GM18507 (cell line): ENCODE measurements at places on chromosomes 2 and 18.

GRCh38 chr2:181440919-181441318, 16.3 kb upstream of the ITGA4 start:
- no peak for DNase-seq

DNA sequence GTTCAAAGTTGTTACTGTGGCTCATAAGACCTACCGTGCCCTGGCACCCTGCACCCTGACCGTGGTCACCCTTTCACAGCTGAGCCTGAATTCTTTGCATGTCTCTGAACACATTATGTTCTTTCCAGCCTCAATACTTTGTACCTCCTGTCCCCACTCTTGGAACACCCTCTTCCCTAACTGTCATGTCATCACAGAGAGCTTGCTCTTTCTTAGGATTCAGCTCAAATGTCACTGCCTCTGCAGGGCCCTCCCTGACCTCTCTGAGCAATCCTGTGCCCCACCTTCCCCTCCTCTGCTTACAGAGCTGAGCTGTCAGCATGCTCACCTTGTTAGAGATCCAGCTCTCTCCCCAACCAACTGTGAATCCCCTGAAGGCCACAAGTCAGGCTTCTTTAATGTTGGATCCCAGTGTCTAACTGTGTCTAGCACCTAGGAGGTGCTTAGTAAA, 15.0 kb downstream of the PRKAG3 start:
- DNase-seq: no peak

DNA sequence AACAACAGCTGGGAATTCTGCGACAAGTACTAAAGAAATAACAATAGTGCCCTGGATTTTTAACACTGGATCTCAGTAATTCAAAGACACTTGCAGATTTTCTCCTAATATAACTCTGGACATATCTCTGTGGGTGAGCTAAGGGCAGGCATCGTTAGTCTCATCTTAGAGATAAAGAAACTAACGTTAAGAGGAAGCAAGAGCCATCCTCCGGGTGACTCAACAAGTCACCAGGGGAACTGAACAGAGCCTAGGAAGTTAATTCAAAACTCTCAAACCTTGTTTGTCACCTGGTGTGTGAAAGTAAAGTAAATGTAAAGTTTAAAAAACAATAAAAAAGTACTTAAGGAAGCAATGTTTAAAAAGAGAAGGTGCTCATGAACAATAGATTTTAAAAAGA, 41.6 kb upstream of the NRP2 start:
- no peak for DNase-seq

DNA sequence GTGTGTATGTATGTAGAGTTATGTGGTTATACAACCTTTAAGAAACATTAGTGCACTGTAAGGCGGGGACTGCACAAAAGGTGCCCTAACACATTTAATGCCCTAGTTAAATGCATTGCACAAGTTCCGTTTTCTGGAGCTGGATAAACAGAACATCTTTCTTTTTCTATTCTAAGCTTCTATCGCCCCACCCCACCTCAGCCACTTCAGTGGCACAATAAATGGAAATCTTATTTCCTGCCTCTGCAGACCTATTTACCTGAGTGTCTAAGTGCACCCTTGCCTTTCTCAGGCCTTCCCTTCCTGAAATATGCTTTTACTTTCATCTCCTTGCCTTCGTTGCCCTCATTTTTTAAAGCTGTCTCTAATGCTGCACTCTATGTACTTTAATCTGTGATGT, 123.5 kb downstream of the TANC1 start:
- DNase-seq: no peak

- DNase-seq: no peak
Measured at GRCh38 chr2:10183146-10183675, 60.7 kb downstream of the RRM2 start.

GRCh38 chr18:62812242-62812641, 96.9 kb downstream of the PHLPP1 start:
- no peak for DNase-seq

GRCh38 chr2:178782236-178782635, 25.0 kb downstream of the TTN start:
- no peak for DNase-seq

DNA sequence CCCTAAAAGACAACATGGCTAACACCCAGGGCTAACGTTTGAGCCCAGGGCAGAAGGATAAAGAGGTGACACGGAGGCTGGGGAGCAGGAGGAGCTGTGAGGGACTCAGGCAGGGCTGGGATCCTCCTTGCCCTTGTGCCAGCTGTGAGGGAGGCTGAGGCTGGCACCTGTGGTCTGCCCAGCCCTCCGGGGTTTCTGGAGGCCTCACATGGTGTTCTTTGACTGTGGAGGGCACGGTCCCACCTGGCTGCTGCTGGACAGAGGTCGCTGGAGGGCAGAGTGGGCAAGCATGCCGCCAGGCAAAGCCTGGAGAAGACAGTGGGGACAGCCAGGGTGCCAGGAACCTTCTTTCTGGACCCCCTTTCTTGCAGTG, 26.8 kb upstream of the CNNM3 start:
- no peak for DNase-seq

DNA sequence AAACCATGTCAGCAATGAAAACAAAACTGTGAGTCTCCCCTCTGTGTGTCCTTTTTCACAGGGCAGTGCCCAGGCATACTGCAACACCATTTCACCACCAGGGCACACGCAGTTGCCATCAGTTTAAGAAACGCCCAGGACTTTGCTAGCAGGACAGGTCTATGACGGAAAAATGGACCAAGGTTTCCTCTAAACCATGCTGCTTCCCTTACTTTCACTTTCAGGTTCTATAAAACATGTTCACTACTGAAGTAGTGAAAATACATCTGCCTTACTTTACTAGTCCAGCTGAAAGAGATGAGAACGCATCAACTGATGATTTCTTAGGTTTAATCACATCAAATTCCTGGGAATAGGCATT, 110.5 kb downstream of the TCF4 start:
- DNase-seq: peak; percentile 5

DNA sequence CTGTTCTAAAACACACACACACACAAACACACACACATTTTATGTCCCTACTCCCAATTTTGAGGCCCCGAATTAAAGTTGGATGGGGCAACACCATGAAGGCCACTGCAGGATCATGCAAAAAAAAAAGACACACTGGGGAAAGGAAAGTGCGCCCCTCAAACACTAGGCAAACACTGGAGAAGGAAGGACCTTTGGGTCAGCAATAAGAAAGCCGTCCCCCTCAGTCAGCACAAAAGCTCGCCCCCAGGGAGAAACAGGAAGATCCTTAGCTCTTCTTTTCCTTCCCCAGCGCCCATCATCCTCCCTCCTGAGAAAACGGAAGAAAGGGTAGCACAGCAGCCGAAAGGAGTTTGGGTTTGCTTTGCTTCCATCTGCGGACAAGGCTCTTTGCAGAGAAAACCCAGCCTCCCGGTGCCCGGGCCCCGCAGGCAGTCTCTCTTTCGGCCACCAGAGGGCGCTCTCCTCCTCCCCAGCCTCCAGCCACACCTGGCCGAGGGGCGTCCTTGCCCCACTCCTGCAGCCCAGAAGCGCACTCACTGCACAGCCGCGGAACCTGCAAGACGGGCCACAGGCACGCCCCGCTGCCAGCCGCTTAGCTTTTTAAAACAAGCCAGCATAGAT, 248.5 kb downstream of the CDH20 start:
- peak; percentile 49 for DNase-seq

DNA sequence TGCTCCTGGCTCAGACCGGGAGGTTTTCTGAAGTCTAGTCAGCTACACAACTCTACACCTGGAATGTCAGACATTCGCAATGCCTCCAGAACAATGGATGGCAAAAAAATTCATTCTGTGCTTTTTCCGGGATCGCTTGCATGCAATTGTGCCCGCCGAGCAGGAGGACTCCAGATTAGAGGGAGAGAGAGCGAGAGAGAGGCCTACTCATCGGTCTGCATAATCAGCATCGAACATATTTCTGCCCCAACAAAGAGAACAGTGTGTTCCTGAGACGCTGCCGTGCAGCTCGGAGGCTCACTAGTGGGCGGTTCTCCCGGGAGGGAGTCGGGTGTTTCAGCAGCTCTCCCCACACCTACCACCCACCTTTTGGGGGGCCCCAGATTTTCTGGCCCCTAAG, 117.1 kb downstream of the KLHL29 start:
- no peak for DNase-seq

DNA sequence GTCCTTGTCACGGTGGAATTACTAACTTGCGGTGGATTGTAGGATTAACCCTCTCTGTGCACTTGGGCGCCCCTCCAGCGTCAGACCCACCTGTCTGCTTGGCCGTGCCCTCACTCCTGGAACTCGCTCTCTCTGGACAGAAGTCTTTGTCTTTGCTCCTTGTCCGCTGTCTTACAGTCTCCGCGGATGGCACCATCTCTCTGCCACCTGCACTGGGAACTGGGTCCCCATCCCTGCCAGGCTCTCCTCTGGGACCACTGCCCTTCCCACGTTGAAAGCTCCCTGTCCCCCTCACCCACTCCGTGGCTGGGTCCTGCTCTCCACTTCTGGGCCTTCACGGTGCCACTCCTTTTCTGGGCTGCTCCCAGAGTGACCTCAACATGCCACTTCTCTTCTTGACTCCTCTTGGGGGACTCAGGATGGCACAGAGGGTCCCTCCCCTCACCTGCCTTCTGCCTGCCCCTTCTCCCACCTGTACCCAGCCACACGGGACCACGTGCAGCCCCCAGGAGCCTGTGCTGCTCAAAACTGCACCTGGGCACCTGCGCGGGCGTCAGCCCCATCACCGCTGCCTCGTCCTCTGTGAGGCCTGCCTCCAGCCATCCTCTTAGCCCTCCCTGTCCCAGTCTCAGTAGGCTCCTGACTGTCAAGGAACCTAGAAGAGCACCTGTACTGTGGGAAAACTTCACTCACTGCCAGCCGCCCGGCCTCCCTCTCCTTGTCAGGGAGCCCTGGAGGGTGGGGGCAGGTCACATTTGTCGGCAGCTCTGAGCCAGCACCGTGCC, 11.1 kb downstream of the CNDP2 start:
- DNase-seq: no peak

- no peak for DNase-seq
Measured at GRCh38 chr2:207902821-207903220, 122.5 kb downstream of the PLEKHM3 start.

DNA sequence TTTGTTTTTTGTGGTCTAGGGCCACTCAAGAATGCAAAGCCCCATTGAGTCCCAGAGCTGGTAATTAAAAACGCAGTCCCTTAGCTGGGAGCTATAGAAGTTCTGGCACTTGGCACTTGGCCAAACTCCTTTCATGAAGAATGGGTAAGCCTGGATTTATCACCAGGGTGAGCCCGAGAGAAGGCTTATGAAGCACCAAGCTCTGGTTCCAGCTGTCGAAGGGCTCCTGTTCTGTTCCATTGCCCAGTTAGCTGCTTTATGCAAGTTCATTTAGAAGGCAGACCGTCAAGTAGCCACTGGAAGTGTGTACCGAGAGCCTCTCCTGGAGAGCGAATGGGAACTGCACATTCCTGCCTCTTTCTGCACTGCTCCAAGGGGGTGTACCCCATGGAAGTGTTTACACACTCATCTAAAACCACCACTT, 14.2 kb downstream of the ECEL1 start:
- DNase-seq: no peak

DNA sequence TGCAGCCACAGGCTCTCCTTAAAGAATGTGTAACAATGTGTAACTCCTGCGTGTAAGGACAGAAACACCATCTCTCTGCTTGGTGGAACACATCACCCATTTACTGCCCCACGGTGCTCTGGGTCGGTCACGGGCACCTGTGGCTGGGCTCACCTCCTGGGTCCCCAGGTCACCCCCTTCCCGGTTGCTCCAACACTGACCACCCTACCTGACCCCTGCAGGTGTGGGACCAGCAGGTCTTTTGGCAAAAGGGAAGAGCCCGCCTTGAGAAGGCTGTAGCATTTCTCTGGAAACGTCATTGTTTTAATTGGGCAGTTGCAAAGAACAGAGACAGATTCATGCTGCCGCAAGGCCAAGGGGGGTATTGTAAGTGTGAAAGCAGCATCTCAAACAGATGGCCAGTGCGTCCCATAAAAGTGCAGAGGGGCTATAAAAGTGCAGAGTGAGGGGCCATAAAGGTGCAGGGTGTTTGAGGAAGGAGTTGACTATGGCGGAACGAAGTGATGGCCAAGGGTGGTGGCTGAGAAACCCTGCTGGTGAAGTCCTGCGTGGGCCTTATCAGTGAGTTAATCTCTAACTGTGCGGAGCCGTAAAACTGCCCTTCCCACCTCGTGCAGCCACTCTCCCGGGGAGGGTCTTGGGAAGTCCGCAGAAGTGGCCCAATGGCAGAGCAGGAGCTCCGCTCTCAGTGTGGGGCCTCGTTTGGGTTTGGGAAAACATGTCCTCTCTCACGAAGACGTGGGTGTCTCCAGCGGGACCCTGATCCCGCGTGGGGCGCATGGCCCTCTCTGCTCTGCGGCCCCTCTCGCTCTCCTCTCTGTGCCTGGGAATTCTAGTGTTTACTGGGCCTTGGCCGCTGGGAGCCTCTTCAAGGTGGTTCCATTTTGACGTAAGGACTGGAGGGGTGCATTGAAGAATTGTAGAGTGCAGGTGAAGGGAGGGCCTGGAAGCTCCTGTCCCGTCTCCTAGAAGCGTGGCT, 13.7 kb upstream of the NEU4 start:
- DNase-seq: no peak

DNA sequence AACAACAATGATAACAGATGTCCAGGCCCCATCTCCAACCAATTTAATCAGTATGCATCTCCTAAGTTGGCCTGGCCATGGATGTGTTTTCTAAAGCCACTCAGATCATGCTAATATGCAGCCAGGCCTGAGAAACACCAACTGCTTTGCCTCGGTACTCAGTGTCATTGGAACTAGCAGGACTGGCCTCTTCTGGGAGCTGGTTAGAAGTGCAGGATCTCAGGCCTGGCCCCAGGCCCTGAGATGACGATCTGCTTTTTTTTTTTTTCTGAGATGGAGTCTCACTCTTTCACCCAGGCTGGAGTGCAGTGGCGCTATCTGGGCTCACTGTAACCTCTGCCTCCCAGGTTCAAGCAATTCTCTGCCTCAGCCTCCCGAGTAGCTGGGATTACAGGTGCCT, 69.1 kb downstream of the IRS1 start:
- DNase-seq: no peak

GRCh38 chr2:179444056-179444455, 179.4 kb upstream of the SESTD1 start:
- no peak for DNase-seq

DNA sequence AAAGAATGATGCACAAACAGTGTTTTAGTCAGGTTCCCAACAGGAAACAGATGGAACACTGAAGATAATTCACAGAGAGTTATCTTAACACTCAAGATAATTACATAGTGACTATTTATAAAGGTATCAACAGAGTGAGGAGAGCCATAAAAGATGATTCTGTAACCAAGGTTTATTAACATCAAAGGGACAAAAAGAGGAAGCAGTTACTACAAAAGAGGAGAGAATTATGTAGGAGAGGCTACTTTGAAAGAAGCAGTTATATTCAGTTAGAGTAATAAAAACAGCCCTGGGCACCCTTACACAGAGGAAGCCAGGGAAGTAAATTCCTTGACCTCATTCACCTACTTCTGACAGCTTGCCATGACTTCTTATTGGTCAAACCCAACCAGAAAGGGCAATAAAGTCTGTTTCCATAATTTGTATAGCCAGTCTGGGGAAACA, 326.5 kb upstream of the SLC39A10 start:
- DNase-seq: no peak

- DNase-seq: no peak
Measured at GRCh38 chr2:43011158-43011491, 215.3 kb downstream of the ZFP36L2 start.

GRCh38 chr2:29164091-29164846, 49.1 kb downstream of the CLIP4 start:
- no peak for DNase-seq

GRCh38 chr18:57048351-57048750, 98.5 kb upstream of the BOD1L2 start:
- no peak for DNase-seq
